Neural progenitor cell (in vitro differentiated cells): ENCODE measurements at places on chromosomes 5 and 9. TPM values are rescaled to one million over a fixed set of nuclear protein-coding genes. Genes with fewer than 3 reads are reported as not detected.

- peak; percentile 57 for DNase-seq
Measured at GRCh38 chr5:175718401-175719108, 60.7 kb downstream of the HRH2 start.

DNA sequence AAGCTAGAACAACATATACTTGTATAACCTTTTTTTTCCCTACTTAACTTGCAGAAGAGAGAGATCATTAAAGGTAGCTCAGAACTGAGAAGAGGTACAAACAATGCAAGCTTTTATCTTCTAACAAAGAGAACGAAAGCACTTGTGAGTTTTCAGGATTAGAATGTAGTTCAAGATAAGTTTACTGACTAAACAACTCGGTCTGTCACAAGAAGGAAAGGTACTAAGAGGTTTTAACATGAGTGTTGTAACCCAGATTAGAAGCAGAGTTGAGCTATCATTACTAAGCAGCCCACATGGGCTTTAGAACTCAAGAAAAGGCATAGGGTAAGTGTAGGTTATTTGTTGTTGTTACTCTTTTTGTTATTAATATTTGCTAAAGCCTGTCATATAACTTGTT lies 25.2 kb downstream of the GIN1 start:
- no peak for DNase-seq

DNA sequence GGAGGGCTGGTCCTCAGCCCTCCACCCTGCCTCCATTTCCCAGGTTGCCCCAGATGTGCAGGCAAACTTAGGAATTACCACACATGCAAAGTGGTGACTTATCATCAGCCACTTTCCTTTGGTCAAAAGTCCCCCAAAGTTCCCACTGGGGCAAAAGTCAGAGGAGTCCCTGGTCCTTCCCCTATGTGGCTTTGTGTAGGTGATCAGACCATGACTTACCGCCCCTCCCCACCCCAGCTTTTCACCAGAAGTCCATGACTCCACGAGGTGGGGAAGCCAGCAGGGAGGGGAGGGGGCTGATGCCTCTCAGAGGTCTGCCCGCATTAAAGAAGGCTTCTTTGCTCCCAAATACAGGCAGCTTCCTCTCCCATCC lies 5.8 kb downstream of the TRAF1 start:
- no peak for DNase-seq

Gene HTR1A
- total RNA-seq: 0.22 TPM in 1 of 2 replicates, not detected in the other
